ENCODE measurements at places on chromosomes 12 and 14.

- DNase-seq: no peak
Observed at GRCh38 chr12:57203791-57204190, 12.8 kb upstream of the NXPH4 start.

DNA sequence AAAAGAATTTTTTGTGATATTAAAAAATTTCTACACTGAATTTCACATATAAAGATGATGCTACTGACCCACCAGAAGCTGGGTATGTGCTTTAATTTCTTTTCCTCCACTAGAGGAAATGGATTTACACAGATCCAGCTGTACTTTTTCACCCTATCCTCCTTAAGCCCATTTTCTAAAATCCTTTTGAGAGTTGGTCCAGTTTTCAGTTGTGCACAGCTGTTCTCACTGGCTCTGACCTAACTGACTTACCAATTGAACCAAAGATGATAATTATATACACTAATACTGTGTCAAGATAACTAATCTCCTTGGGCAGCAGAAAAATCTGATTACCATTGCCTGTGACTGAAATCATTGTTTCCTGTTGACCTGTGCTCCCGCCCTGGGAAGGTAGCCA is 108.5 kb downstream of the ZFC3H1 start:
- DNase-seq: no peak

DNA sequence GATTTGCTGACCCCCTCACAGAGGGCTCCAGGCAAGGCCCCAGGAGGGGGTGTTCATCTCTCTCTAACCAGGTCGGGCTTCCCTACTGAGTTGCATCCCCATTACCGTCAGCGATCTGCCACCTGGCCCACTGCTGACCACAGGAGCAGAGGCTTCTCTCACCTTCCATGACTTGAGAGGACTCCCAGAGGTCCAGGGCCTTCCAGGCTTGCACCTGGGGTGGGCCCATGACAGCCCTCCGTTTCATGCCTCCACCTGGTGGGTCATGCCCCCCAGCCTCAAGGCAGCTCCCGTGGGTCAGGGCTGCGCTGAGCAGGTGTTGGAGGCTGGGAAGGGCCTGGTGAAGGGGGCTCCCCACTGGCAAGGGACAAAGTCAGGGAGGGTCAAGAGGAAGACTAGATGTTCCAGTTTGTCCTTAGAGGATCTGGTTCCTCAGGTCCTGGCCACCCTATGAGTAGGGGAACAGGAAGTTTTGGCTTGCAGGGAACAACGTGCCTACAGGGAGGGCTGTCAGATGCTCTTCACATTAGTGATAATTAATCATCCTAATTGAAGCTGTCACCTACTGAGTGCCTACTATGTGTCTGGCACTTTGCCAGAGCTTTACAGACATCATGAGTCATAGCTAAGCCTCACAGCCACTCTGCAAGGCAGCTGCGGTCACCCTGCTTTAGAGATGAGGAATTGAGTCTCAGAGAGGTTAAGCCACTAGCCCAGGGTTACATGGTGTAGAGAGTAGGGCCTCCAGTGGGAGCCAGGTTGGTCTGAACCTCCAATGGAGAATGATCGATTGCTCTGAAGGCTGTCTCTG is 13.8 kb downstream of the NFKBIA start:
- no peak for DNase-seq

- DNase-seq: no peak
Observed at GRCh38 chr12:130051900-130052299, 110.4 kb upstream of the FZD10 start.

- DNase-seq: no peak
Observed at GRCh38 chr14:22263961-22264360, 325.1 kb downstream of the DAD1 start.

DNA sequence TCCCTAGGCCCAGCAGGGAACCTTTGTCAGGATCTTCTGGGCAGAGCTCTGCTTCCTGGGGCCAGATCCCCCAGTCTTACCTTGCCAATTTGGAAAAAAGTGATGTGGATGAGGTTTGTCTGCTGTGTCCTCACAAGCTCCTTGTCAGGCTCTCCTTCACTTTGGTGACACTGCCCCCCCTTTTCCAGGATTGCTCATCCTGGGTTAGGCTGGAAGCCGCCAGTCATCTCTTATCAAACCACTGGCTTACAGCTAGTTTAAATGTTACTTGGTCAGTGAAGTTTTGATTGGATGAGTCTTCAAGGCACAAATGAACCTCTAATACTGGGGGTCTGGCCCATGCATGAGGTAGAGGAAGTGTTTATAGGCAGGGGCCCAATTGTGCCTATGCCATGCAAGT is 15.3 kb downstream of the NYNRIN start:
- no peak for DNase-seq

DNA sequence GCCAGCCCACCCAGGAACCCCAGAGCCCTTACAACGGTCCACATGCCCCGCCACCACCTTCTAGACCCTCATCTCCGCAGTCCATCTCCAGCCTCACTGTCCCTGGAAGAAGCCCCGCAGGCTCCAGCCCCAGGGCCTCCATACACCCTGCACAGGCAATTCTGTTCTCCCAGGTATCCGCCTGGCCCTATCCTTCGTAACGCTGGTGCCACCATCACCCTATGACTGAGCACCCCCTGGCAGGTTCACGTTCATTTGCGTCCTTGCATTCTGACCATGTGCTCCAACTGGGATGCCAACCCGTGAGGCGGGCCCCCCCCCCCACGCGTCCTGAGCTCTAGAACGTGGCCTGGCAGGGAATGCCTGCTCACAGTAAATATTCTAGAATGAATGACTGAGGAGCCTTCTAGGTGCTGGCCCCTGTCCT is 675 bp upstream of the SCARB1 start:
- no peak for DNase-seq

- no peak for DNase-seq
Observed at GRCh38 chr12:130161261-130162243, 712 bp upstream of the FZD10 start.

- DNase-seq: peak; percentile 63
Observed at GRCh38 chr14:92686900-92687427, 61.5 kb downstream of the LGMN start.

- no peak for DNase-seq
Observed at GRCh38 chr12:94225947-94226630, 77.7 kb downstream of the PLXNC1 start.

DNA sequence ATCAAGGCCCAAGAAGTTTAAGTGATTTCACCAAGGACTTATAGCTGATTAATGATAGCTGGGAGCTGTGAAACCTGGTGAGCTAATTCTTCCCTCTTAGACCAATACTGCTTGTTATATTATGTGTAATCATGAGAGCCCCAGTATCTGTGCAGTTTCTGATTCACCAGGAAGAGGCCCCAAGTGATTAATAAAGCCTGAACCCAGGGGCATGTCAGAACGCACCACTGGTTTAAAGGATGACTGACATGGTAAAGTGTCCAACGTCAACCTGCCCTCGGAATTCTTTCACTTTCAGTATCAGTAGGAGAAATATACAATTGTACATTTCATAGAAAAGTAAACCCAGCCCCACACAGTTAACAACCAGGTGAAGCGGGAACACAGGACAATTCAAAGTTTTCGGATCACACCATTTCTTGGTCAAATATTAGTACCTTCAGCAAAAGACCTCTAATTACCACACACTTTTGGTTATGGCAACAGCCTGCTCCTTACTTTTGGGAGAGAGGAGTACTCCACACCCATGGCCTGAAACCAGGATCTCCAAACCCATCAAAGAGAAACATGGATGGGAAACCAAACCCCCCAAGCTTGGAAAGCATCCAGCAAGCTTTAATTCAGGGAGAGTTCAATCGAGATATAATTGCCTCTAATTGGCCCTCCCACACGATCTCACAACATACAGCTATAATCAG is 28.5 kb downstream of the TMCC3 start:
- DNase-seq: peak; percentile 77

DNA sequence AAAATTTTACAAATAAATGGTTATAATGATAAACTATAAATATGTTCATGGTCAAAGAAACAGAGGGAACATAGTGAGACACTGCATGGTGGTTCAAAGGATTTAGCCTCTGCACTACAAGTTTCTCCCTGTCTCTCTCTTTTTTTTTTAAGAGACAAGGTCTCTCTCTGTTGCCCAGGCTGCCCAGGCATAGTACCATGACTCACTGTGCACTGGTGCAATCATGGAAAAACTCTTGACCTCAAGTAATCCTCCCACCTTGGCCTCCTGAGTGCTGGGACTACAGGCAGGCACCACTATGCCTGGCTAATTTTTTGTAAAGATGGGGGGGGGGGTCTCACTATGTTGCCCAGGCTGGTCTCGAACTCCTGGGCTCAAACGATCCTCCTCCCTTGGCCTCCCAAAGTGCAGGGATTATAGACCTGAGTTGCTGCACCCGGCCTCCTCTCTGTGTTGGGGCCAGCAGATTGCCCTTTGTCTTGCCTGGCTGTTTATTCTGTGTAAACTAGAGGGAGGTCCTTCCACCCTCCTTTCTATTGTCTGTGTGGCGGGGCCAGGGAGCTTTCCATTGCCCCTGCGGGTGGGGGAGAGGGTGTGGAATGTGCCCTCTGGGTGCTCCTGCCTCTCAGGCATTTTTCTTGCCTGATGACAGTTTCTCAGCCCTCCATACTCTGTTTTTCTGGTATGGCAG is 22.1 kb downstream of the MTHFD1 start:
- no peak for DNase-seq

- peak; percentile 3 for DNase-seq
Observed at GRCh38 chr14:33165144-33165925, 226.7 kb downstream of the NPAS3 start.

DNA sequence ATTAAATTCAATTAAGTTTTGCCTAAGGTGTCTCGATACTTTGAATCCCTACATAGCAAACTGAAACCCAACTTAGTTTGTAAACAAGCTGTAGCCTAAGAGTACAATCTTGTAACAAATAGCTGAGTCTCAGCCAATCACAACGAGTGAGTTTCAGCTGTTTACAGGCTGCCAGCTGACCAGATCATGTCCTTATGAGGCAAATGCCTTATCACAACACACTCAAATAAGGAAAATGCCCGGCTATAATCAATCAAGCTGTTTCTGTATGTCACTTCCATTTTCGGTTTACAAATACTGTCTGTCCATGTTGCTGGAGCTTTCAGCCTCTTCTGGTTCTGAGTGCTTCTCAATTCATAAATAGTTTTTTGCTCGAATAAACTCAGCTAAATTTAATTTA is 943.8 kb downstream of the SLC16A7 start:
- peak; percentile 88 for DNase-seq

GRCh38 chr12:53952335-53952694 is 2.4 kb upstream of the HOXC12 start:
- DNase-seq: no peak

DNA sequence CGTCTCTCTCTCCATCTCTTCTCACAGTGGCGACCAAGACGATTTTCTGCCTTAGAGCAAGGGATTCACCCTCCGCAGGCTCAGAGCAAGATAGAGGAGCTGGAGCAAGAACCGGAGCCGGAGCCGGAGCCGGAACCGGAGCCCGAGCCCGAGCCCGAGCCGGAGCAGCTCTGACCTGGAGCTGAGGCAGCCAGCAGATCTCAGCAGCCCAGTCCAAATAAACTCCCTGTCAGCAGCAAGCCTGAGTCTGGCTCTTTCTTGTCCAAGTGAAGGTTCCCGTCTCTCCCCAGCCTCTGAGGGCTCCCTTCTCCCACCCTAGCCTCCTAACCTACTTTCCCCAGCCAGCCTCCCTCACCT is 5.9 kb downstream of the LAG3 start:
- no peak for DNase-seq

DNA sequence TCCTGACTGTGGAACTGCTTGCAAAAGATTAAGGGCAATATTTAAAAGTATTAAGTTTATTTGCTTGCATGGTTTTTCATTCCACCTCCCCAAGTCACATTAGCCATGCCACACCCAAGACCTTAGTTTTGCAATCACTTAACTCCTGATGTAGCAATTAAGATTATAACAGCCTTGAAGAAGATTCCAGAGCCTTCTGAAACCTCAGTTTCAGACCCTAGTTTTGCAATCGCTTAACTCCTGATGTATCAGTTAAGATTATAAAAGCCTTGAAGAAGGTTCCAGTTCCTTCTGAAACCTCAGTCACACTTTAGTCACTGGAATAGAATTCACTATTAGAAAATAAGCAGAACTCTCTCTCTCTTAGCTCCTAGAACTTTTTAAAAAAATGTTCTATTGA is 42.7 kb upstream of the DCN start:
- DNase-seq: peak; percentile 3

DNA sequence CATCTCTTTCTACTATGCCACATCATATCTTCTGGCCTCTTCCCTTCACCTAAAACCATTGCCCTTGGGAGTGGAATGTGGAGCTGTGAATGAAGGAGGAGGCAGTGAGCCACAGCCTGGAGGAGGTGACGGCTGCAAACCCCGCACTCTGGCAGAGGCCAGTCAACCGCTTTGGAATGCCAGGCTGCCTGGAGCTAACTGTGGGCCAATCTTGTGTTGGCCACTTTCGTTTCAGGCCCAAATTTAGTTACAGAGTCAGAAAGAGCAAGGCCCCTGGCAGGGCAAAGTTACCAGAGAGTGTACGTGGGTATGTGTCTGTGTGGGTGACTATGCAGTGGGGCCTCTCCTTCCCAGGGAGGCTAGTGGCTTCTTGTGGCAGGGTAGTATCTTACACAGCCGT is 40.1 kb downstream of the CACNA1C start:
- no peak for DNase-seq

DNA sequence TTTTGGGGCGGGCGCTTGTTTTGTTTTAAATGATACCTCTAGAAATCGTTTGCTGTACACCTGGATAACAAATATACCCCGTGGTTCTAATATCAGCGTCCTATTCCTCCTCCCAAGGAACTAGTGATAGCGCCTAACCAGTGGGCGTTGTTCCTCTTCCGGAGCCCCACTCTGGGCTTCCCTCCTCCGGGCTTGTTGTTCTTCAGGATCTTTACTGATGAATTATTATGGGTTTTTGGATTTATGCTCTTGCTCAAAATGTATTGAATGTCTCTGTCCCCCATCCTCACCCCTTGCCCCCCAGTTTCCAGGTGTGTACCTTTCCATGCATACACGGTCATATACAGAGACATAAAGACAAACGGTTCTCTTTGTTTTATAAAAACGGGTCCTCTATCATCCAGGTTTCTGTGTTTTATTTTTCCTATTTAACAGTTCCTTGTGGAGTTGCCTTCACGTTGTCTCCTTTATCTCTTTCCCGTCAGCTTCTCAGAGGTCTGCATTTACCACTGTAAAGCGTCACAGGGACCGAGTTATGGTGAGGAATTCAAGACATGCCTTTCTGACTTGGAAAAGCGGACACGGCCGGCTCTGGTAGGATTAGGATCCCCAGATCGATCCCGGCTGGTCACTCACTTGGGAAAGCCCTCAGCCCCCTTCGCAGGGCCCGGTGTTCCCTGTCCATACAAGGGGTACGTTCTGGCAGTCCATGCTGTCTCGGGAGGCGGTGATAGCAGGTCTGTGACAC is 655 bp upstream of the PLEKHG3 start:
- DNase-seq: peak; percentile 11

Data from OCI-M1 (cell line).